ENCODE measurements at places on chromosomes 5 and 9. TPM values are rescaled to one million over a fixed set of nuclear protein-coding genes. Genes with fewer than 3 reads are reported as not detected.

The RNF224 gene
- total RNA-seq, result 0.29 TPM

The LCN9 gene
- not detected for total RNA-seq

The ANKRD20A1 gene
- total RNA-seq, result 1.9 TPM

DNA sequence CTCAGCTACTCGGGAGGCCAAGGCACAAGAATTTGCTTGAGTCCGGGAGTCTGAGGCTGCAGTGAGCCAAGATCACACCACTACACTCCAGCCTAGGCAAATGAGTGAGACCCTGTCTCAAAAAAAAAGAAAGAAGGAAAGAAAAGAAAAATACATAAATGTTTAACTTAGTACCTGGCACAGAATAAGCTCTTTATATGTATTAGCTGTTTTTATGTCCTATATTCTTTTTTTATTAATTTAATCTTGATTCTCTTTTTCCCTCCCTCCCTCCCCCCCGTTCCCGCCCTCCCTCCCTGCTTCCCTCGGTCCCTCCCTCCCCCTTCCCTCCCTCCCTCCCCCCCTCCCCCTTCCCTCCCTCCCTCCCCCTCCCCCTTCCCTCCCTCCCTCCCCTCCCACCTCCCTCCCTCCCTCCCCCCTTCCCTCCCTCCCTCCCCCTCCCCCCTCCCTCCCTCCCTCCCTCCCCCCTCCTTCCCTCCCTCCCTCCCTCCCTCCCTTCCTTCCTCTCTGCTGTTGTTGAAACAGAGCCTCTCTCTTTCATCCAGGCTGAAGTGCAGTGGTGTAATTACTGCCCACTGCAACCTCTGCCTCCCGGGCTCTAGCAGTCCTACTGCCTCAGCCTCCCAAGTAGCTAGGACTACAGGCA lies 135.8 kb upstream of the GRHPR start:
- no peak for DNase-seq
- H3K4me1 ChIP-seq, result peaks cover 21% of the 10 kb centered on the region
- H3K36me3 ChIP-seq, result peaks cover 14% of the 10 kb centered on the region
- H3K4me3 ChIP-seq, result no peak overlapping the region

GRCh38 chr5:78549043-78549442 lies 99.5 kb downstream of the LHFPL2 start:
- peaks cover 5% of the 10 kb centered on the region for H3K4me1 ChIP-seq
- H3K4me3 ChIP-seq, result no peak overlapping the region
- DNase-seq, result no peak
- no peaks in the 10 kb centered on the region for H3K27me3 ChIP-seq

DNA sequence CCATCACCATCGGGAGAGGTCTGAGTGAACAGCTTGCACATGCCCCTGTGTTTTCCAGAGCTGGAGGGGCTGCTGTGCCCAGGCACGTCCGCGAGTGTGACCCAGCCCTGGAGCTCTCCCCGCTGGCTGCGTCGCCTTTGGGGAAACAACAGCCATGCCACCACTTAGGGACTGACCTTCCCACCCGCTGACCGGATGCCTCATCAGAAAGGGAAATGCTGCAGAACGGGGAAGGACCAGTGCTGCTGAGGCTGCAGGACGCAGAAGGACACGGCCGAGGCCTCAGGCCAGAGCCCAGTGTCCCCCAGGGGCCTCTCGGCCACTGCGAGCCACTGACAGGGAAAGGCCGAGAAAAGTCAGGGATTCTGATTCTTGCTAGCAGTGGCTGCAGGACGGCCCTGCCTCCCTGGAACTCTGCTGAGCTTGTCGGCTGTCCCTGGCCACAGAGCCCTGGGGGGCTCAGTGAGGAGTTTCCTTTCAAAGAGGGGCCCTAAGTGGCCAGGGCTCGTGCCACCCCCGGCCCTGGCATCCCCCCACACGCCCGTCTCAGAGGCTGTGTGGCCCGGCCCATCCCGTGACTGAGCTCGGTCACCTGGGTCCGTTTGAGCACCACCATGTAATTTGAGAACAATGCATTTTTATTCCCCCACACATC lies 130.8 kb downstream of the ZNF354C start:
- no peaks in the 10 kb centered on the region for H3K4me1 ChIP-seq
- no peak for DNase-seq
- H3K27ac ChIP-seq, result no peak overlapping the region
- H3K4me3 ChIP-seq, result no peak overlapping the region
- no peaks in the 10 kb centered on the region for H3K27me3 ChIP-seq

DNA sequence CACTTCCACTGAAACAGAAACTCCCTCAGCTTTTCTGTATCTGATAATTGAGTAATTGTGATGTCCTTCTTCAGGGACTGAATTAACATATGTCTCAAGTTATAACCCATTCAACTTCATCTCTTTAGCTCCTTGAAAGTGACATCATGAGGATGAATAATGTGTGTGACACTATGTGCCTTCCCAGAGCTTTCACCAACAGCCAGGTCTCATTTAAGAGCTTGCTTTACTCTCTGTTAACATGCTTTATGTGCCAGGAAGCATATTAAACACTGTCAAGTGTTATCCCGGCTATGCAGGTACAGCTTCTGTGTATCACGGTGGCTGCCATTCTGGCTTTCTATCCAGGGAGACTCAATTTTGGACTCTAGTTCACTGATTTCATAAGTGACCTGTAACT lies 799.9 kb downstream of the CDH12 start:
- no peaks in the 10 kb centered on the region for H3K4me1 ChIP-seq
- H3K27me3 ChIP-seq, result no peaks in the 10 kb centered on the region
- DNase-seq, result no peak
- no peaks in the 10 kb centered on the region for H3K36me3 ChIP-seq
- no peak overlapping the region for H3K27ac ChIP-seq

DNA sequence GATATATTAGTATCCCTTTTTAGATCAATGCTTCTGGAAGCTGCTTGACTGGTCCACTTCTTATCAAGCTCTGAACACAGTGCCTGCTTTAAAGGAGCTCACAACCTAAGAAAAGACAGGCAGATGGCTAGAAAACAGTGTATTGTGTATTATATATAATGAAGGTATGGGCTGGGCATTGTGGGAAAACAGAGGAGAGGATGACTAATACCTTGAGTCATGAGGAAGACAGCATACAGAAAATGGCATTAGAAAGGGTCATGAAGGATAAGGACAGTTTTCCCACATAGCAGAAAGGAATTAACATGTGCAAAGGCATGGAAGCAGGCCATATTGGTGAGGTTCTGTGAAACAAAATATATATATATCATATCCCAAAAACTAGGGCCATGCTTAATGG lies 309.6 kb downstream of the MLLT3 start:
- H3K27me3 ChIP-seq, result no peaks in the 10 kb centered on the region
- H3K36me3 ChIP-seq, result peaks cover 10% of the 10 kb centered on the region
- H3K4me3 ChIP-seq, result no peak overlapping the region
- peaks cover 56% of the 10 kb centered on the region for H3K4me1 ChIP-seq

GRCh38 chr5:135426102-135427082 lies 20.8 kb downstream of the DCANP1 start:
- peaks cover 15% of the 10 kb centered on the region for H3K4me1 ChIP-seq
- no peak overlapping the region for H3K4me3 ChIP-seq
- peak overlapping the region; percentile 36 for H3K27ac ChIP-seq
- peaks cover 7% of the 10 kb centered on the region for H3K27me3 ChIP-seq
- DNase-seq, result peak; percentile 14

DNA sequence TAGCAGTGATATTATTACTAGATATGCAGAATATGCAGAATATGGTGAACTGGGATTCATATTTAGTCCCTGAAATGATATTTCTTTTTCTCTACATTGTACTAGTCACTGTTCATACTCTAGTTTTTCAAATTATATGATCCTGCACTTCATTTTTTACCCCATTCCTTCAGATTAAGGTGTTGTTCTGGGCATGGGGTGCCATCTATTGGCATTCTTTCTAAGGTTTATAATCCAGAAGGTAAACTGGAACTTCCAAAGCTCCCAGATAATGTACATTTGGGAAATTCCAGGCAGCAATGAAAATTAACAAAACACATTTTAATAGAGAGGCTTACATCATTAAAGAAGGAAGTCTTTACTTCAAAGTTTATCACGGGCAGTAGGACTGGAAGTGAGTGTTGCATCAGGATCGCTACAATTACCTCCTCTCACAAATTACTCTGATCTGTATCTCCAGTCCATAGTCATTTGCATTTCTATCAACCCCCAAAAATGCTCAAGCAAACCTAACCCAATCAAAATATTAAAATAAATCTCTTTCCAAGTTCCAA lies 12.5 kb downstream of the RFX3 start:
- DNase-seq, result no peak
- H3K4me1 ChIP-seq, result peaks cover 31% of the 10 kb centered on the region
- H3K27me3 ChIP-seq, result no peaks in the 10 kb centered on the region
- H3K36me3 ChIP-seq, result peaks cover 5% of the 10 kb centered on the region
- no peak overlapping the region for H3K4me3 ChIP-seq

- no peak for DNase-seq
- H3K4me3 ChIP-seq, result no peak overlapping the region
- H3K27me3 ChIP-seq, result no peaks in the 10 kb centered on the region
- H3K36me3 ChIP-seq, result no peaks in the 10 kb centered on the region
Measured at GRCh38 chr9:115770521-115770920, 383.1 kb upstream of the PAPPA start.

- H3K36me3 ChIP-seq, result peaks cover 17% of the 10 kb centered on the region
- H3K4me1 ChIP-seq, result peaks cover 73% of the 10 kb centered on the region
- H3K4me3 ChIP-seq, result peak overlapping the region; percentile 23
- no peak for DNase-seq
Measured at GRCh38 chr9:33153666-33154065, 13.5 kb downstream of the B4GALT1 start.

GRCh38 chr9:128689293-128689774 lies 312 bp downstream of the SET start:
- DNase-seq, result no peak
- peak overlapping the region; percentile 30 for H3K27ac ChIP-seq
- H3K27me3 ChIP-seq, result no peaks in the 10 kb centered on the region
- peaks cover 33% of the 10 kb centered on the region for H3K36me3 ChIP-seq
- H3K4me1 ChIP-seq, result peaks cover 65% of the 10 kb centered on the region

- H3K36me3 ChIP-seq, result no peaks in the 10 kb centered on the region
- H3K4me3 ChIP-seq, result no peak overlapping the region
- H3K27ac ChIP-seq, result no peak overlapping the region
Measured at GRCh38 chr5:4862500-4862899, 277.6 kb upstream of the ADAMTS16 start.

DNA sequence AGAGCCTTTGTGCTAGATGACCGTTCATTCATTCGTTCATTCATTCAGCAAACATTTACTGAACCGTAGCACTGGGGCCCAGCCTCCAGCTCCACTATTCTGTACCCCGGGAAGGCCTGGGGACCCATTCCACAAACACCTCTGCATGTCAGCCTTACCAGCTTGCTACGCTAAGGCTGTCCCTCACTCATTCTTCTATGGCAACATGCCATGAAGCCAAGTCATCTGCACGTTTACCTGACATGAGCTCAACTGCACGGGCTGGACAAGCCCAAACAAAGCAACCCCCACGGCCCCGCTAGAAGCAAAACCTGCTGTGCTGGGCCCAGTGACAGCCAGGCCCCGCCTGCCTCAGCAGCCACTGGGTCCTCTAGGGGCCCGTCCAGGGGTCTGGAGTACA lies 6.0 kb downstream of the CEL start:
- H3K4me1 ChIP-seq, result no peaks in the 10 kb centered on the region
- no peak for DNase-seq

DNA sequence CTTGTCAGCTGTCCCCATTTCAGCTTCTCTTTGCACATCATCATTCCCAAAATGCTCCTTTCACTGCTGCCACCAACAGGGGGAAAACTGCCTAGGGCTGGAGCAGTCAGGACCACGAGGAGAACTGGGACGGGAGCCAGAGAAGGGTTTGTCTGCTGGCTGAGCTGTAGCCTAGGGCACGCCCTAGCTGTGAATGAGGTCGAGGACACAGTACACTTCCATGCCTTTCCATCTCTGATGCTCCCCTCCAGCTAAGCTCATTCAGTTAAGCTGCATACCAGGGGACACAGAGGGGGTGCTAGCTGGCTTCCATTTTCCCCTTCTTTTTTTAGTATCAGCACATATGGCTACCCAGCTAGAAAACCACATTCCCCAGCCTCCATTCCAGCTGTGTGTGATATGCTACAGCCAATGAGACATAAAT lies 64.7 kb downstream of the STK10 start:
- peaks cover 11% of the 10 kb centered on the region for H3K4me1 ChIP-seq
- H3K27ac ChIP-seq, result no peak overlapping the region
- no peak for DNase-seq
- no peak overlapping the region for H3K4me3 ChIP-seq
- H3K27me3 ChIP-seq, result no peaks in the 10 kb centered on the region

DNA sequence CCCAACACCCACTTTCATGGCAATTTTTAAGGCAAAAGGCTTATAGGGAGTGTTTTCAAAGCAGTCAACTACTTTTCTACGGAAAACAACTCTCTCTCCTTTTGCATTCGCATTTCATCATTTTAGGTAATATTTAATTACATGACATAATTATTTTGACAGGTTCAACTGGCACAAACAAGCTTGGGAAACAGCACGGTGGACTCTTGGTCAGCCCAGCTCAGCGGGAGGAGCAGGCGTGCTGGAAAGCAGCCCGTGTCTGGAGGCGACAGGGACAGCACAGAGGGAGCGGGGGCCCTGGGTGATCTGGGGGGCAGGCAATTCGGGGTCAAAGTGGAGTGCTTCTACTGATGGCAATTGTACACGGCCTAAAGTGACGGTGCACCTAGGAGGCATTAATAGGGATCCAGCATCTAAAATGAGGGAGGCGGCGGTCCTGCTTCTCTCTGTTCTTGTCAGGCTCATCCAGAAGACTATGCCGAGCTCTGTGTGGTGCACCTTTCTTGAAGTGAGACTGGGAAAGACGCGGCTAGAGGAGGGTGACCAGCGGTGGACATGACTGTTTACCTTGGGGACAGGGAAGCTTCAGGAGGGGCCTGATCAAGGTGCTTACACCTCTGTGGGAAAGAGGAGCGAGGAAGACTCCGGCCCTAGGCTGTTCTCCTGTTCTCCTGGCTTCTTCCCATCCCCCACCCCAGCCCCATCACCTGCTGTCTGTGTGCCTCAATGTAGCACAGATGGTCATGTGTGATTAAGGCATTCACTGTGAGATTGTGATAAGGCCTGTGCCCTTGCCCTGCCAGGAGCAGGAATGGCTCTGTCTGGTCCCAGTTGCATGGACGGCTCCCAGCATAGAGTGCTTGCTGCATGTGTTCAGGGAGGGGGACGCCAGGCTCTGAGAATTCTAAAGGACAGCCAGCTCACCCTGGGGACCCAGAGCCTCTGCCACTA lies 3.4 kb downstream of the MYMK start:
- peaks cover 2% of the 10 kb centered on the region for H3K27me3 ChIP-seq
- no peak overlapping the region for H3K27ac ChIP-seq
- no peak for DNase-seq
- no peaks in the 10 kb centered on the region for H3K36me3 ChIP-seq

- no peak overlapping the region for H3K4me3 ChIP-seq
- peaks cover 13% of the 10 kb centered on the region for H3K27me3 ChIP-seq
- DNase-seq, result no peak
- peaks cover 21% of the 10 kb centered on the region for H3K4me1 ChIP-seq
- no peaks in the 10 kb centered on the region for H3K36me3 ChIP-seq
Measured at GRCh38 chr5:91174396-91174795, 208.7 kb downstream of the ARRDC3 start.
